Cortex of kidney (tissue), 1 donor: ENCODE measurements at places on chromosomes 11 and 22.

GRCh38 chr11:128919216-128919615 is 23.5 kb downstream of the TP53AIP1 start:
- DNase-seq = no peak

DNA sequence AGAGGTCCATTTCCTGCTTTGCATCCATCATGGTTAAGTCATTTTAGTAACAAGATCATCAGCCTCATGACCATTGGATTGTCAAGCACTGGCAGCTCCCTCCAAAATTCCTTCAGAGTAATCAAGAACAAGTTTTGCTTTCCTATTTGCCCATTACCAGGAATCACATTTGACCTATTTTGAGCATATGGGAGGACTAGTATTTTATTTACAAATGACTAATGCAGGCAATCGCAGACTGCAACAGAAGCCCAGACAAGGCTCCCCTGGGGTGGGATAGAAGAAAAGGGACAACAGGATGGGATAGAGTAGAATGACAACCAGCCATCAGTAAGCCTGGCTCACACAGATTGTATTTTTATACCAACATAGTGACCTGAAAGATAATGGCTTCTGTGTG is 9.1 kb downstream of the MMP10 start:
- DNase-seq = no peak

DNA sequence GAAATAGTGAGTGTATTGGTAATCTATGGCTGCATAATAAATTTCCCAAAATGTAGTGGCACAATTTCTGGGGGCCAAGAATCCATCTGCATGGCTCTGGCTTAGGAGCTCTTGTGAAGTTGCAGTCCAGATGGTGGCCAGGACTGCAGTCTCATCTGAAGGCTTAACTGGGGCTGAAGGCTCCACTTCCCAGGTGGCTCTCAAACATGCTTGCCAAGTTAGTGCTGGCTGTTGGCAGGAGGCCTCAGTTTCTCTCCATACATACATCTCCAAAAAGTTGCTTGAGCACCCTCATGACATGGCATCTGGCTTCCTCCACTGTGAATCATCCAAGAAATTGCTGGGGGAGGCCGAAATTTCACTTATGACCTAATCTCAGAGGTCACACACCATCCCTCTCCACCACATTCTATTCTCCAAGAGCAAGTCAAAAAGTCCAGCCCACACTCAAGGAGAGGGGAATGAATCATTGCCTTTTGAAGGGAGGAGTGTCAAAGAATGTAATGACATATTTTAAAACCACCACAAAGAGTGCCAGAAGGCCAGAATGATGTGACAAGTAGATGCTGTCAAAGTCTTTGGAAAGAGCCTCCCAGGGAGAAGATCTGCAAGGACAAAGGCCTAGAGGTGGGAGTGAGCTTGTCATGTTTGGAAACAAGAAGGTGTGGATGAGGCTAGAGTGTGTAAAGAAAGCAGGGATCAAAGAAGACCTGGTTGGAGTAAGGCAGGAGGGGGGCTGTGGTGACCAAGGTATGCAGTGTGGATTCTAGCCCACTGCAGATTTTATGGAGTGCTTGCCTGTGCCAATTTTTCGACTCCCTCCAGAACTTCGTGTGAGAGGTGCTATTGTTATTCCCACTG is 566.2 kb downstream of the MIAT start:
- no peak for DNase-seq

DNA sequence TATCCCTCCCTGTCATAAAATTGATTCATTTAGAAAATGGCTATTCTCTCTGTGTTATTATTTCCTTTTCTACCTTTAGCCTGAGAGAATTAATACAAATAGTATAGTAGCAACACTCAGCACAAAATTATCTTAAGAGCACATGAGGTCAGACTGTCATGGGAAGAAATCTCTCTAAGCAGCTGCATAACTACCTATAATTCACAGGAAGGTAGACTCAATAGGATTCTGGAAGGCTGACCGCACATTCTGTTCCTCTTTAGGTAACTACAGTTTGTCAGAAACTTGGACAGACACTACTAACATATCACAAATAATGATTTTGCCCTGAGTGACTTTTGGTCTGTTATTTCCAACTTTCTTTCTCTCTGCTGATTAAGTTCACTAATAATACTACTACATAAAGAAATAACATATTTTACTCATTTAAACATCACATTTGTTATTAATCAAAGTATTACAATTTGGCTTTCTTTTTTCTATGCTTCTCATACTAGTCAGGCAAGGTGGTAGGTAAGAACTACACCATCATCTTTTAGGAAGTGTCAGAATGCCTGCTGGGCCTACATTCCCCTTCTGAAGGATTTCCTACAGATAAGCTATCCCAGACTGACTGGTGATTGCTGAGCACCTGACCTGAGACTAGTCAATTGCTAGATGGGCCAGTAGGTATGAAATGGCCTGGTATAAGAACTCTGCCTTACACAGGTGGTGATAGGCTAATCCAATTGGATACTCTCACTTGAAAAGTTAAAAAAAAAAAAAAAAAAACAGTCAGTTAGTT is 325.1 kb downstream of the DLG2 start:
- DNase-seq = no peak

- DNase-seq = no peak
Measured at GRCh38 chr22:23847991-23848864, 9.4 kb upstream of the DERL3 start.

DNA sequence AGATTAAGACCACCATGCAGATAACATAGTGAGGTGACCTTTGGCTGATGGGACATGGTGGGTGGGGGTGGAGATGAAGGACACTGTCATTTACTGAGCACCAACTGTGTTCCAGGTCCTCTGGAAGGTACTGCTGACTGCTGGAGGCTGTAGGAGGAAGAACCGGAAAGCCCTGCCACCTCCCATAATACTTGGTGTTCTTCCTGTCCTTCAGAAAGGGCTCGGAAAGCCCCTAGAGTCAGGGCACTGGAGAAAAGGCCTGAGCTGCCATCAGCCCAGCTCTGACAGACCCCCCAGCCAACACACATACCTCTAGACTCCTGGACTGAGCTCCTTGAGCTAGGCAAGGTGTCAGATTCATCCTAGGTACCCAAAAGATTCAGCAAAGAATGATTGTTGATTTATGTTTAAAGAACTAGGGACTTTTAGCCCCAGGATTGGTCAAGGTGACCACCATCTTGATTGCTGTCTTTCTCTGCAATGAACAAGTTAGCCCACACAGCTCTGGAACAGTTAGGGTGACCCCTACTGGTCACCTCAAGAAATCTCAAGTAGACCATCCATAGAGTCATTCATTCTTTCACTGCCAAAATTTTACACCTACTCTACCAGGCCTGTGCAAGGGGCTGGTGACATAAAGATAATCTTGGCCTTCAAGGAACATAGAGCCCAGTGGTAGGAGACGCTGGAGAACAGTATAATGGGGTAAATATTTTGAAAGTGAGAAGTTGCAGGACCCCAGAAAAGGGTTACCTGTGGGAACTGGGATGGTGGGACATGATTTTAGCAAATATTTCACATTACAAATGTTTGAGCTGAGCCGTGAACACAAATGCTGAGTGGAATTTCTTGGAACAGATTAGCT is 39.4 kb downstream of the IRAG1 start:
- no peak for DNase-seq

DNA sequence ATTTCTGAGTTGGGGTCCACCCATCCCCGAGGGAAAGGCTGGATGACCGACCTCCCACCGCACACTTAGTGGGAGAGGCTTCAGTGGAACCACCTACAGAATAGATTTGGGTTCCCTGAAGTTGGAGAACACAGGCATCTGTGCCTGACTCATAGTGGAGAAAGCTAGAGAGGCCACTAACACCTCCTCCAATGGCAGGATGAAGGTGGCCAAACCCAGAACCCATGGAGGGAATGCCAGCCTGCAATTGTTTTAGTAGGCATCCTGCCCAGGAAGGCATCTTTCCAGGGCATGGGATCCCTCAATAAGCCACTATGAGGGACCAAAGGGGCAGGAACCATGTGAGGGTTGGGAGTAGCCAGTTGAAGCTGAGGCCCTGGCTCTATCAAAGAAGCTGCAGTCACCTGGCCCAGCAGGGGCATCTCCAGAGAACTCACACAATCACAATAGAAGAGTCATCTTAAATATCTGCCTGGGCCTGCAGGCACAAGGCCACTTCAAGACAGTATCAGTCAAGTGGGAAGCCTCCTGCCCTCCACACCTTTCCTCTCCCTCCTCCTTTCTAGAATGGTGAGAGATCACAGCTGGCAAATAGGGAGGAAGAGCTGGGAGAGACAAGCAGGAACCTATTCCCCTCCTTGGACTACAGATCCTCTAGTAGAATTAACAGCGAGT is 124.1 kb upstream of the CSNK2A3 start:
- no peak for DNase-seq

- no peak for DNase-seq
Measured at GRCh38 chr11:83635166-83635565, 349.0 kb upstream of the CCDC90B start.

- no peak for DNase-seq
Measured at GRCh38 chr11:100887659-100888058, 200.6 kb downstream of the ARHGAP42 start.

DNA sequence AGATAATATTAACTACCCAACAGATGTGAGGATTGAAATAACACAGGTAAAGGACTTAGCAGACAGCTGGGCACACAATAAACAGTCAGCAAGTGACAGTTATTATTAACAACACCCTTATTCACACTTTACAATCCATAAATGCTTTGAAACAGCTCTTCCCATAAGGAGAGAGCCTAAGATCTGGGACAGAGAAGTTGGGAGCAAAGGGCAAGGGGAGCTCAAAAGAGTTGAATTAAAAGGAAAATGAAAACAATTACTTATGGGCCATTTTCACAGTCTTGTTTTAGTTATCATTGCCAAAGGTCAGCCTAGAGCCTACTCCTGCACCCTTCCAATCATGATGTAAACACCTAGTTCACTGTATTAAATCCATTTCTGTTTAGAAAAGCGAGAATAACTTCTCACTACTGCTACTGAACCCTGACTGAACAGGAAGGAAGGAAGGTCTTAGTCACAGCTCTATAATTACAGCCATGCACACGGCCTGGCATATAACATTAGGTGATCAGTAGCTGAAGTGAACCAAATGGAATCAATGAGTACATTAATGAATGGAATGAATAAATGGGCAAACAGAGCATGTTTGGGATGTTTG is 111.3 kb downstream of the PLEKHA7 start:
- DNase-seq = no peak

- DNase-seq = no peak
Measured at GRCh38 chr22:30284172-30284571, 5.1 kb downstream of the CASTOR1 start.

- no peak for DNase-seq
Measured at GRCh38 chr11:129417458-129417857, 41.8 kb downstream of the BARX2 start.

DNA sequence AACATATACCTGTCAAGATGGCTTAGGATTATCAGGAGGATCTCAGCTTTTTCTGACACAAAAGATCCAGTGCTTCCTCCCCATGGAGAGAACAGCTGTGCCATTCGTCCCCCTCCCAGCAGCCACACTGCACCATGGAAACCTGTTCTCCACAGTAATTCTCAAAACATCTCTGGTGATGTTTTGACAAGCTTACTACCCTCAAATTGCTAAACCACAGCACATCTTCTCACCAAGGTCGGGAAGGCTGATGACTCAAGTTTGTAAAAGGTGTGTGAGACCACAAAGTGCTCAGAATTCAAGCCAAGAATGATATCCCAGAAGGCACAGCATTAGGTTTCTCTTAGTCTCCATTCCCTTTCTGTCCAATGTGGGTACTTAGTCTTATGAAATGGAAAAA is 3.9 kb upstream of the RAB38 start:
- DNase-seq = no peak

DNA sequence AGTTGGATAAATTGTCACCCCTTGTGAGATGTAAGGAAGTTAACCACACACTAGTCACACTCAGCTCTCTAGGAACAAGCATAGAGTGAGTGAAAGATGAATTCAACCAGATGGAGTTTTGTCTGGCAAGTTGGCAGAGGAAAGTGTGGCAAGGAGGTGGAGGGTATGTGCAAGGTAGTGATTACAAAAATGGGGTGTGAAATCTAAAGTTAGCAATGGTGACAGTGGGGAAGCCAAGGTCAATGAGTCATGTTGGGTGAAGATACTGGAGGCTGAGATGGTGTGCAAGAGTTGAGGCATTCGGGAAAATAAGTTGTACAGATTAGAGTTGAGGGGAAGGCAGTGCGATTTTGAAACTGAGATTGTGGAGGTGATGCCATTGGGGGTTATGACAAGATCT is 33.7 kb downstream of the MRGPRX2 start:
- no peak for DNase-seq

- DNase-seq = no peak
Measured at GRCh38 chr22:44587737-44588310, 89.8 kb upstream of the RTL6 start.

GRCh38 chr11:121497176-121497998 is 44.6 kb upstream of the SORL1-AS1 start:
- no peak for DNase-seq

- no peak for DNase-seq
Measured at GRCh38 chr11:92131289-92131865, 93.2 kb upstream of the FAT3 start.

DNA sequence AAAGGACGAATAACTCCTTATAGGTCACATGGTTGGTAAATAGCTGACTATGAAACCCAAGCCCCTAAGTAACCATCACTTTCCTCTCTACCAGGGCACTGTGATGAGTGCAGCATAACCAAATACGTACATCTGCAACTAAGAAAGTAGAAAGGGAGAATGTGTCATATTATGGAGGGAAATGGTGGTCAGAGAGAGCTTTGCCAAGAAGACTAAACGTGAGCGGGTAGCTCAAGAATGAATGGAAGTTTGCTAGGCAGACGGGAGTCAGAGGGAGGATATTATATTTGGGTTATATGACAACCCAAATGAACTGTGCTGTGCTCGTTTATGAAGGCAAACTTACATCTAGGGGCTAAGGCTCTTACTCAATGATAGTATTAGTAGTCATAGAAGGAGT is 537.3 kb downstream of the OPCML start:
- DNase-seq = no peak

- DNase-seq = no peak
Measured at GRCh38 chr11:13238879-13239514, 38.6 kb upstream of the BMAL1 start.

DNA sequence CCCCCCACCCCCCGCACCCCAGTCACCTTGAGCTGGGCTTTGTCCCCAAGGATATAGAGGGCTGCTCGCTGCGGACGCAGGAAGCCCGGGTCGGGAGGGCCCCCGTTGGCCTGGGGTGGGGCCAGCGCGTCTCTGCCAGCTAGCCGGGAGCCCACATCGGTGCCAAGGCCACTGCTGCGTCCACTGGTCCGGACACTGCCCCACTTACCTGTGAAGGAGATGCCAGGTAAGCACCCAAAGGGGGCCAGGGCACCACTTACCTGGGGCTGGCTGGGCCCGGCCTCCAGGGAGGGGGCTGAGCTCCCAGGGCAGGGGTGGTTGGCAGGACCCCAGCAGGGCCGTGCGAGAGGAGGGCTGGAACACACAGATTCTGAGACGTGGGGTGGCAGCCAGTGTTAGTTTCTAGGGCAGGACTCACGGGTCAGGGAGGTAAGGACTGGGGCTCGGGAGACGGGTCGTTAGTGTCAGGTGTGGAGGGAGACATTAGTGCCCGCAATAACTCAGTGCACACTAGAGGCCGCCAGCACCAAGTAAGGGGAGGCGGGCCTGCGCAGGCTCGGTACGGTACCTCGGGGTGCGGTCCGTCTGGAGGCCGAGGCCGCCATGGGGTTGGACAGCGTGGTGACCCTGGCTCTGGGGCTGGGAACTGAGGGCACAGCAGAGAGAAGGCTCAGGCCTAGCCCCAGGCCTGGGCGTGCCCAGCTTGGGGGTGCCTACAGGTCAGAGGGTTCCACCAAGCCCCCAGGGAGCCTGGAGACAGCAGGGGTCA is 18.2 kb downstream of the SBF1 start:
- no peak for DNase-seq

- no peak for DNase-seq
Measured at GRCh38 chr11:14907411-14908213, 15.6 kb upstream of the CYP2R1 start.

- no peak for DNase-seq
Measured at GRCh38 chr11:15145615-15146014, 30.9 kb downstream of the INSC start.
